ENCODE measurements at places on chromosomes 12 and 14.

DNA sequence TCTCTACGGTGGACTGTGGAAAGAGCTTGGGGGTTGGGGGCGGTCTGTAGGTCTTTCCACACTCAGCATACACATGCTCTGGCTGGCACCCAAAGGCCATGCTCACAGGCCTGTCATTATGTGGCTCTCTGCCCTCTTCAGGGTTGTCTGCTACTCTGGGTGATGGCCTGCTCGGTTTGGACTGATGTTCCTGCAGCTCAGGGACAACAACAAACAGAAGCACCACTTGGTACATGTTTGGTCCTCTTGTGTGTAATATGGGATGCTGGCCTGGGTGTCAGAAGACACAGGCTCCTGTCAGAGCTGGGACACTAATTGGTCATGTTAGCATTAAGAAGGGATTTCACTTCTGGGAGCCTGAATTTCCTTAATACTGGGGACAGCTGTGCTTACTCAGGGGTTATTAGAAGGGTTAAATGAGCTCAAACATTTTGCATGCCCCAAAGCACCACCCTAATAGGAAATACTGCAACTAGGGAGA lies 32.7 kb upstream of the SELPLG start:
- no peak for DNase-seq

DNA sequence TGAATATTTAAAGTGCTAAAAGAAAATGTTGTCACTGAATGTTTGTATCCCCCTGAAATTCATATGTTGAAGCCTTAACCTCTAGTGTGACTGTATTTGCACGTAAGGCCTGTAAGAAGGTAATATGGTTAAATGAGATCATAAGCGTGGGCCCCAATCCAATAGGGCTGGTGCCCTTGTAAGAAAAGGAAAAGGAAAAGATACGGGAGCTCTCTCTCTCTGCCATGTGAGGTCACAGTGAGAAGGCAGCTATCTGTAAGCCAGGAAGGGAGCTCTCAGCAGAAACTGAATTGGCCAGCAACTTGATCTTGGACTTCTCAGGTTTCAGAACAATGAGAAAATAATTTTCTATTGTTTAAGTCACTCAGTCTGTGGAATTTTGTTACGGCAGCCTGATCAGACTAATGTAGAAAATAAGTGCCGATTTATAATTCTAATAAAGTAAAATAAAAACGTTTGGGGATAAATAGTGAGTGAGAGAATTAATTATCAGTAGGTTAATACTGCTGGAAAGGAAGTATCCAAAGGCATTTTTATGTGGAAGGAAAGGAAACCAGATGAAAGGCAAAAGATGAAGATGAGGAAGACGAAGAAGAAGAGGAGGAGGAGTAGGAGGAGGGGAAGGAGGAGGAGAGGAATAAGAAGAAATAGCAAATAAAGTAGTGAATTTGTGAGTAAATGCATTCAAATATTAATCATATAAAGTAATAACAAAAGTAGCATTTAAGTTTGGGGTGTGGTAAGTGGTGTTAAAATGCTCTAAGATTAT lies 188.5 kb upstream of the KRR1 start:
- no peak for DNase-seq

- no peak for DNase-seq
Measured at GRCh38 chr12:34296143-34297041, 274.1 kb downstream of the ALG10 start.

- no peak for DNase-seq
Measured at GRCh38 chr14:54267172-54267571, 129.6 kb upstream of the CDKN3 start.

DNA sequence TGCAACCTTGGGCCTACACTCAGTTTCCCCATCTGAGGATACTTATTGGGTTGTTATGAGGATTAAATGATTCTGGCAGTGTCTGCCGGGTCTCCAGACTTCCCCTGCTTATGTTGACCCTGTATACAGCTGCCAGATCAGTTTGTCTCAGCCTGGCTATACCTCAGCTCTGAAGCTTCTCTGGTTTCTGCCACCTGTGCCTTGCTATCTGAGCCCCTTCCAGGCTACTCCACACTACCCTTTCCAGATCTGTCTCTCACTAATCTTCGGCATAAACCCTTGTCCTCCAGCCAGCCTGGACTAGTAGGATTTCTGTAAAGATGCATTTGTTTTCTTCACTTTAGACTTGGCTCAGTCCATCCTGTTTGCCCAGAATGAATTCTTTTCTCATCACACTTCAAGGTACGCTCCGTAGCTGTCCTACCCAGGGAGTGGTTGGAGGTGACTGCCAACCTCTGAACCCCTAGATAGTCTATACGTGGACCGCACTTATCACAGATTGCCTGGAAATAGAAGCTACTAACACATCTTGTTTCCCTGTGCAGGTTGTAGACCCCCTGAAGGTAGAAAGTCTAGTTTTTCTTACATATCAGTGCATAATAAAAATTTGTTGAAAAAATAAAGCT lies 422.4 kb downstream of the RAD51B start:
- no peak for DNase-seq

DNA sequence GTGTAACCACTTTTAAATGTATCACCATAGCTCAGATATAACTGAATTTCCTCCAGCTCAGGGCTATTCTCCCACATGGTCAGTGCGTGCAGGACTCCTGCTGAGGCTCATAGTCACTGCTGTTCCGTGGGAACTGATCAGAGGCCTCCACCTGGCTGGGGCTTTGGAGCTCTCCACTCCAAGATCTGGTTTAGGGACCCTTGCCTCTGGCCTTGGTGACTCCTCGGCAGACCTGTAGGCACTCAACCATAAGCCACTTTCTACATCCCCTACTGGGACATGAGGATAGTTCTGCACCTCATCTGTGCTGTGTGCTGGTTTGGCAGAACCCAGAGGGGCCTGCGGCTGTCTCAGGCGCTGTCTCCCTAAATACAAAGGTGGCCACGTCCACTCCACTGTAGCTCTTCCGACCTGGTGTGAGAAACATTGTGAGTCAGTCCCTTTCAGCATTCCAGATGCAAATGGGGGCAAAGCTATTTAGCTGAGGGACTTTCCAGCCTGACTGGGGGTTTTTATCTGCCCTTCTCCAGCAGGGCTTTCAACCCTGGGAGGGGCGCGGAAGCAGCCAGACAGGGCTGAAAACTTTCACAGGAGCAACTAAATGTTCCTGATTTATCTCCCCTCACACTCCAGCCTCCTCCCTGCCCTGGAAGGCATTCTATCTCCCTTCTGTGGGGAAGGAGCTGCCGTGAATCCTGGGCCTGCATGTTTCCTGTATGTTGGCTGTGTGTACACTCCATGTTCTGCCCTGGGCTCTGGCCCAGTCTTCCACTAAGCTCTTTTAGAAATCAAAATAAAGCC lies 218.3 kb upstream of the DAAM1 start:
- DNase-seq = no peak

DNA sequence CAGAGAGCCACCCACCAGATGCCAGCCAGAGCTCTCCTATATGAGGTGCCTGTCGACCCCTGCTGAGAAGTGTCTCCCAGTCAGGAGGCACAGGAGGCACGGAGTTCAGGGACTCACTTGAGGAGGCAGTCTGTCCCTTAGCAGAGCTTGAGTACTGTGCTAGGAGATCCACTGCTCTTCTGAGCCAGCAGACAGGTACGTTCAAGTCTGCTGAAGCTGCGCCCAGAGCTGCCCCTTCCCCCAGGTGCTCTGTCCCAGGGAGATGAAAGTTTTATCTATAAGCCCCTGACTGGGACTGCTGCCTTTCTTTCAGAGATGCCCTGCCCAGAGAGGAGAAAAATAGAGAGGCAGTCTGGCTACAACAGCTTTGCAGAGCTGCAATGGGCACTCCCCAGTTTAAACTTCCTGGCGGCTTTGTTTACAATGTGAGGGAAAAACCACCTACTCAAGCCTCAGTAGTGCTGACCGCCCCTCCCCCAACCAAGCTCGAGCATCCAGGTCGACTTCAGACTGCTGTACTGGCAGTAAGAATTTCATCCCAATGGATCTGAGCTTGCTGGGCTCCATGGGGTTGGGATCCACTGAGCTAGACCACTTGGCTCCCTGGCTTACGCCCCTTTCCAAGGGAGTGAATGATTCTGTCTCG lies 146.7 kb upstream of the USP15 start:
- no peak for DNase-seq

DNA sequence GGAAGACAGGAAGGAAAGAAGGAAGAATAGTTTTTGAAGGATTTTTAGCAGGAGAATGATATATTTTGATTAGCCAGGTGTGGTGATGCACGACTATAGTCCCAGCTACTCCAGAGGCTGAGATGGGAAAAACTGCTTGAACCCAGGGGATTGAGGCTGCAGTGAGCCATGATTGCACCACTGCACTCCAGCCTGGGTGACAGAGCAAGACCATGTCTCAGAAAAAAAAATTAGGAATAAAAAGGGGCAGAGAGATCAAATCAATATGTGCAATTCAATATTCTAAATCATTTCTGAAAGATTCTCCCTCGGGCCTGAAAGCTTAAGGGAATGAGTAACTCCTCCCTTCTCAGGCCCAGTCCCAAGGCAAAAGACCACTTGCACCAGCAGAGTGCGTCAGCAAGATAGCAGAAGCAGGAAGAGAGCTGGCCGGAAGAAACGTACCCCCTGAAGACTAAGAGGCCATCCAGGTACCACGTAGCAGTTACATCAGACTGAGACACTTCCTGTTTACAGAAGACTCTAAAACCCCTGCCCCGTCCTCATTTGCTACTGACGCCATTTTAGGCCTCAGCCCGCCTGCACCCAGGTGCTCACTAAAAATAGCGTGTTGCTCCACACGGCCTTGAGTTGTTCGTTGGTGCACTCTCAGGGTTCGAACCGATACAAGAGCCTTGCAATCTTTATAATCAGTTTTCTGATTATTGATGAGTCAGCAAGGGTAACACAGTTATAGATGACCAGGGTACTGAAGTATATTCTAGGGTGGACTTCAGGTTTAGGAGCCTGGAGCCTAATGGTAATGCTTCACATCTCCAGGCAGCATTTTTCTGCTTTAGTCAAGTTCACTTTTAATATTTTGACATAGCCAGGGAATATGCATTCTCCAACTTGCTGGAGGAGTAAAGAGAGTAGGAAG lies 57.7 kb upstream of the CSRP2 start:
- no peak for DNase-seq

DNA sequence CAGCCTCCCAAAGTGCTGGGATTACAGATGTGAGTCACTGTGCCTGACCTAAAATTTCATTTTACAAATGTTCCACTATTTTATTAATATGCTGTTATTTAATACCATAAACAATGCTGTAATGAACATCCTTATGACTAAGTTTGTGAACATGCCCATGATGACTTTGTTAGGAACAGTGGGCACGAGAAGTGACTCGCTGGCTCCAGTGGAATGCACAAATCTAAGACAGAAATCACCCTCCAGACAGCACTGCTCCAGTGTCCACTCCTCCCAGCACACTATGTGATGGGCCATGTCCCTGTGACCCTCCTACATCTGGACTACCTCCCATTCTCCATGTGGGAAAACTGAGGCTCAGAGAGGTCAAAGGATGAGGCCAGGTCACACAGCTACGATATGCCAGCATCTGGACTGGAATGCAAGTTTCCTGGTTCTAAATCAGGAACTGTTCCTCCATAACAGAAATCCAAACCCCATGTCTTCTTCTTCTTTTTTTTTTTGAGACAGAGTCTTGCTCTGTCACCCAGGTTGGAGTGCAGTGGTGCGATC lies 57.9 kb downstream of the GPR68 start:
- no peak for DNase-seq

DNA sequence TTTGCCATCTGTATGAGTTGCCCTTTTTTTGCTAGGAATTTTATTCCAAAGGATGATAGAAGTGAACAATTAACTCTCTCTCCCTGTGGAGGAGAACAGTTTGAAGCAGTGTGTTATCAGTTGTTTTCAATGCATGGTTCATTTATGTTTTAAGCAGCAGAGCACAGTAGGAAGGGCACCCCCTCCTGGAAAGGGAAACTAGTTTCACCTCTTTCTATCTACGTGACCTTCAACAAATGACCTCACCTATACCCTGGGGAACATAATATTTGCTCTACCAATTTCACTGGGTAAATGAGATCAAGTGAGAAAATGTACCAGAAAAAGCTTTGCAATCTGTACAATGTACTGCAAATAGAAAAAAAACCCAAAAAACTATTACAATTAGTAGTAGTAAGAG lies 5.4 kb upstream of the DCP1B start:
- DNase-seq = no peak

DNA sequence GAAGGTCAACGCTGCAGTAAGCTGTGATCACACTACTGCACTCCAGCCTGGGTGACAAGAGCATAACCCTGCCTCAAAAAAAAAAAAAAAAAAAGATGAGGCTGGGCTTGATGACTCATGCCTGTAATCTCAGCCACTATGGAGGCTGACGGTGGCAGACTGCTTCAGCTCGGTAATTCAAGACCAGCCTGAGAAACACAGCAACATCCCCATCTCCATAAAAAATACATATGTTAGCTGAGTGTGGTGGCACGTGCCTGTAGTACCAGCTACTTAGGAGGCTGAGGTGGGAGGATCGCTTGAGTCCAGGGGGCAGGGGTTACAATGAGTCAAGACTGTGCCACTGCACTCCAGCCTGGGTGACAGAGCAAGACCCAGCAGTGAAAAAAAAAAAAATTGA lies 50.4 kb downstream of the GXYLT1 start:
- DNase-seq = no peak

DNA sequence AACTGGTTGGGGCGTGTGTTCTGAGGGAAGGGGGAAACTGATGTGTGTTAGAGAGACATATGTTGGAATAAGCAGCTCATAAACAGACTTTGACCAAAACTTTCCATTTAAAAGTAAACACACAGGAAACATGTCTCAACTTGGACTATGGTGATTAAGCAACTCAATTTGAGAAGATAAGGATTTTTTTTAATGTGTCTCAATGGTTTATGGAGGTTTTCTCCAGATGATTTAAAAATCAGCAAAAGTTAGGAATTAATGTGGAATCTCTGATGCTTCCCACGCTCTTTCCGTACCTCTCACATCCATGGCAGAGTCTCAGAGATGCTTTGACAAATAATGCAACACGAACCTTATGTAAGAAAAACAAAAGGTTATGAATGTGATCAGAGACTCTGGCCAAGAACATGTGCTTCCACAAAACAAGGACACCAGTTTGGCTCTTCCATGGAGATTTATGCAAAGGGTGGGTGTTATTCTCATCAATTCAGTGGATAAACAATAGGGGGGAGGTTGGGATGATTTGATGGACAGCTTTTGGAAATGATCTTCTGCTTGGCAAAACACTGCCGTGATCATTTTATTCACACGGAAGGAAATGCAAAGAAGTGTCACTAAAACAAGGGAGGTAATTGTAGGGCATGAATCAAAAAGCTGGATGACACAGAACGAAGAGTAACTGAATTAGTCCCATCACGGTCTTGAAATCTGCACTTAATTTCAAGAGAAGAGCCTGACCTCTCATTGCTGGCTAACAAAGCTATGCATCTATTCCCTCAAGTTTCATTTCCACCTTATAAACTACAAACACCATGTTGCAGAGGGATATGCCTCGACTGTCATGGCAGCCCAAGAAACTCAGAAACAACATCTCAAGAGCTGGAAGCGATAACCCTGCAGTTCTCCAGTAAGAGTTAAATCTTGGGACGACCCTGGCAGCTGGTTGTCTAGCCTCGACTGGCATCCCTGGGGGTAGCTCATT lies 76.5 kb downstream of the FOXN3 start:
- DNase-seq = no peak

DNA sequence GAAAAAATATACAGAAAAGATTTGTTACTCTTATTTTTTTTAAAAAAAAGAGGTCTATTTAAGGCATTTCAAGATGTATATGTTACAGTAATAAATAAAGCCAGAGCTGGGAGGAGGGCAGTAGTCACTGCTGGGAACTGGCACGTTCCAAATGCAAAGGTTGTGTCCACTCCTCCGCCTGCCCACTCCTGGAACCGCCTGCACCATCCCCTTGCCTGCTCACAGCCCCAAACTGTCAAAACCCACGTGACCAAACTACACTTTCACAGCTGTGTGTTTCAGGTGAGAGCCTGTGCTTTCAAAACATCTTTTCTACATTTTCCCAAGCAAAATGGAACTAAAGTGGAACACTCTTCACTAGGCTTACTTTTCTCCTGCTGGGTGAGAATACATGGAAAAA lies 160.4 kb downstream of the TTC7B start:
- DNase-seq = no peak

All from SIG-M5 (cell line).